ENCODE measurements at places on chromosomes 4 and X.
A peak's percentile ranks its signal among the peaks of the same experiment; 100 is the strongest.

- no peak for DNase-seq
Measured at GRCh38 chrX:31435592-31435991, 363.8 kb upstream of the FTHL17 start.

- no peak for DNase-seq
Measured at GRCh38 chr4:153781280-153781679, 7.6 kb downstream of the SFRP2 start.

DNA sequence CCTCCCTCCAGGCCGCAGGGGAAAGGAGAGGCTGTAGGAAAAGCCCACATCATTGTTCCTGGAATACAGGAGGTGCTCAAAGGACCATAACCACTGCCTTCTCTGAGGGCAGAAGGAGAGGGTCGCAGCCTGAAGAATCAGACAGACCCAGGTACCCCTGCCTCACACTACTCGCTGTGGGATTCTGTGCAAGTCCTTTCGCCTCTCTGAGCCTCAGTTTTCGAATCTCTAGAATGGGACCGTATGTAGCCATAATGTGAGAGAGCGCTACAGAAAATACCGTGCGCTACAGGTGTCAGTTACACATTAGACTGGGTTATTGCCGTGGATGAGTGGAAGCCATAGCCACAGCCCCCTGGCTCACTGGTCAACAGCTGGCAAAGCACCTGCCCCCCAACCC is 78.2 kb upstream of the PSAPL1 start:
- no peak for DNase-seq

GRCh38 chr4:48116582-48116981 is 17.5 kb downstream of the TXK start:
- DNase-seq, result no peak

DNA sequence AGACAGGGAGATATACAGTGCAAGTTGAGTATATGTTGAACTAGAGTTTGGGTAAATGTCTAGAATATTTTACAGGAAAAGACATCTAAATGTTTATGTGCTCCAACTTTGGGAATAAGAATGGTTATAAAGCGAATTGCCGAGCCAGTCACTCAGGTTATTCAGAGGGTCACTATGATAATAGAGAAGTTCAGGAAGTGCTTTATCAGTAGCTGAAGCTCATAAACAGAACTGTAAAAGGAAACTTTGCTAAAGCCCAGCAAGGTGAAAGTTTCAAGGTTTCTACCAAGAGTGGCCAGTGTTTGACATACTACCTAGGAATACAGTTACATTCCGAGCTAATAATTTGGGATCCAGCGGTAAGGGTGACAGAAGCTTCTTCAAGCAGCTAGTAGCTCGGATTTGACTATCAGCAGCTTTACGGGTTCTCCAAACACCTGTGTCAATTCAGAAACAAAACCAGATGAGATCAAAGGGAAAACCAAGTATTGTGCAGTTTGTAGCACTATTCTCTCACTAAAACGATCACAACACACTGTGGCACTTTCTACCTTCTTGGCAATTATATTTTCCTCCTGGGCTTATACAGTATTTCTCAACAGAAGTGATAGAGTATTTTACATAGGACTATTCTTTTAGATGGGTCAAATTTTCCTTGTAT is 17.2 kb upstream of the BCLAF3 start:
- DNase-seq, result no peak

- no peak for DNase-seq
Measured at GRCh38 chrX:49879656-49880277, 483 bp downstream of the USP27X start.

GRCh38 chrX:19790829-19791228 is 96.6 kb downstream of the SH3KBP1 start:
- DNase-seq, result no peak

- DNase-seq, result no peak
Measured at GRCh38 chr4:163858515-163858914, 364.0 kb downstream of the TMA16 start.

DNA sequence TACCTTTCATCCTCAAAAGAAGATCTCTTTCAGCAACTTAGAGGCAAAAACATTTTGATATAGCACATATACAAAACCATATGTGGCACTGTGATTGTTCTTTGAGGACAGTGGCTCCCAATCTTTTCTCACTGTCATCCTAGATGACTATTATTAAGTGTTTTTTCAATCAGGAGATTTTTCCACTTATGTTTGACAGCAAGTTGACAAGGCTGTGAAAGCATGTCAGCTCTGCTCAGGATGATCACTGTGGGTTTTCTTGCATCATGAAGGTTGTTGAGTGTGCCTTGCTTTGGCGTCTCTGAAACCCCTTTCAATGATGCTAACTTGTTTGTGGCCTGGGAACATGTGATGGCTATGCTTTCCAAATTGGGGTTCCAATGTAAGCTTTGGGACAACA is 20.2 kb upstream of the NSUN7 start:
- no peak for DNase-seq

DNA sequence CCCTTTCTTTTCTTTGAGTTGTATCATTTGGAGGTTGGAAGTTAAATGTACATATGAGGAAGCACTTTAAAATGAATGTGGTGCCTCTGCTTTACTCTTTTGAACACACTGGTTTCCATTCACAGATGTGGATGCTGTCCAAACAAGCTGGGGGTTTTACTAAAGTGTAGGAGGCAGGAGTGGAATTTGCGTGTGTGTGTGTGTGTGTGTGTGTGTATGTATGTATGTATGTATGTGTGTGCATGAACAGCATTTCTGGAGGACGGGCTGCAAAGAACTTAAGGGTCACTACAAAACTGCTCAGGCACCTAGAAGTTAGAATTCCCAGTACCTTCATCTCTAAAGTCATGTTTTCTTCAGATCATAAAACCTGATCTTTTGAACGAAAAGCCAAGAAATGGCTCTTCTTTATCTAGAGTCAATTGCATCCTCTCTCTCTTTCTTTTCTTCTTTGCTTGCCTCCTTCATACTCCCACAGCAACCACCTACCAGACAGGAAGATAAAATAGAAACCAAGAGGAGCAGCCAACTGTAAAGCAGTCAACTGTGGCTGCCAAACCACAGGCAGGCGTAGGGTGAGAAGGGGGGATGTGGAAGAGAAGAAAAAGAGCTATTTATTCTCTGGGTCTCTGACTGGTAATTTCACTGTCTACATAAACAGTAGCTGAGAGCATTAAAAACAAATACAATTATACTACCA is 177.0 kb upstream of the RASGEF1B start:
- DNase-seq, result no peak

- no peak for DNase-seq
Measured at GRCh38 chr4:70496231-70496630, 22.1 kb upstream of the AMTN start.

- no peak for DNase-seq
Measured at GRCh38 chr4:38926896-38927295, 59.3 kb downstream of the FAM114A1 start.

DNA sequence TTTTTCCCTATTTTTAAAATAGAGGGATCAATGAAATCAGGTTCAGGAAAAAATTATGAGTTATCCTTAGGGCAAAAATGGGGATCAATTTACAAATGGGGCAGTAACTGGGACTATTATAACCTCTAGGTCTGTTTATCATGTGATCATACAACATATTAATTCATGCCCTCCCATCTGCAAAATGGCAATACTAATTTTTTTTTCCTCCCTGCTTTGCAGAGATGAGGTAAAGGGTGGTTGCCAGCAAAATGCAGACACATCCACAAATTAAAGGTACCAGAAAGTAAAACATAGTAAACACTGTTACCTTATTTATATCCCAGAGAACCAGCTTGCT is 467 bp downstream of the HSD17B11 start:
- no peak for DNase-seq

GRCh38 chr4:151806511-151806927 is 45.7 kb upstream of the GATB start:
- DNase-seq, result no peak

DNA sequence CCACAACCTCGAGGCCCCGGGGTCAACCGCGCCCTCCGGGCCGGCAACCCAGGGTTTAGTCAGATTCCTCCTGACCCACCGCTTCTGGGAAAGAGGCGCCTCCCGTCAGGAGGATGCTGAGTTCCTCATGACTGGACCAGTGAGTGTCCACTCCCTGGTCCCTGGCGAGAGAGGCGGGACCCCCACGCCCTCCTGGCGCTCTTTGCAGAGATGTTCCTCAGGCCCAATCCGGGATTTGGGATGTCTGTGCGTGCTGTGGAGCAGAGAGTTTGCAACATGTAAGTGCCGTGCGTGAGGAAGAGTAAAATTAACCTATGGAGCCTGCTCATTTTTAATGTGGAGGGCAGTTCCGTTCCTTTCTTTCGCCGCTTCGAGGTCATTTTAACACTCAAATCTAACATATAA is 824 bp upstream of the UGDH start:
- DNase-seq, result no peak

GRCh38 chr4:87524456-87524855 is 4.7 kb downstream of the SPARCL1 start:
- DNase-seq, result no peak

DNA sequence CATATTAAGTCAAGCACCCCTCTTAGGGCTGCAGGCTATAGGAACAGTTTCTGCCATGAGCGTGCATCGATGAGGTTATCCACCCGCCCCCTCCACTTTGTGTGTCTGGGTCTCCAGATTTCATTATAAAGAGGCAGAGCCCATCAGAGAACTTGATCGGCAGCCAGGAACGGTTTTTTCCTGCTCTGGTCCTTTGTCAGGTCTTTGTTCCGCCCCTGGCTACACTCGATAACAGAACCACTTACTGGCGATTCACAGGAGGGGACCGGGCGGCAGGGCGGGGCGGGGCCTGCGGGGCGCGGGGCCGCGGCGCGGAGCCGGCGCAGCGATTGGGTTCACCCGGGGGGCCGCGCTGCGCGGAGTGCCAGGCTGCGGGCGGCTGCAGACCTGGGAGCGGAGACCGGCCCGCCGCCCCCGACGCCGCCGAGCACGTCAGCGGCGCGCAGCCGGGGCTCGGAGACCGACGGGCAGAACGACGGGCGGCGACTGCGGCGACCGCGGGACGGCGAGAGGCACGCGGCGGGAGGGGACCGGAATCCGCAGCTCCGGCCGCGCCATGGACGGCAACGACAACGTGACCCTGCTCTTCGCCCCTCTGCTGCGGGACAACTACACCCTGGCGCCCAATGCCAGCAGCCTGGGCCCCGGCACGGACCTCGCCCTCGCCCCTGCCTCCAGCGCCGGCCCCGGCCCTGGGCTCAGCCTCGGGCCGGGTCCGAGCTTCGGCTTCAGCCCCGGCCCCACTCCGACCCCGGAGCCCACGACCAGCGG is at the start of gene SLC10A4:
Gene SLC10A4 (plus strand): TSS at position 338 of the 771 bp plus-strand sequence. CDS start 219 bp downstream, at position 557.
- peak; percentile 12 for DNase-seq

GRCh38 chrX:123184219-123184865 is at the start of gene GRIA3:
GRIA3 (plus strand) TSS chrX:123184278; CDS start chrX:123184536, 258 bp downstream.
- no peak for DNase-seq

- DNase-seq, result no peak
Measured at GRCh38 chr4:133777661-133778060, 423.9 kb downstream of the PABPC4L start.

DNA sequence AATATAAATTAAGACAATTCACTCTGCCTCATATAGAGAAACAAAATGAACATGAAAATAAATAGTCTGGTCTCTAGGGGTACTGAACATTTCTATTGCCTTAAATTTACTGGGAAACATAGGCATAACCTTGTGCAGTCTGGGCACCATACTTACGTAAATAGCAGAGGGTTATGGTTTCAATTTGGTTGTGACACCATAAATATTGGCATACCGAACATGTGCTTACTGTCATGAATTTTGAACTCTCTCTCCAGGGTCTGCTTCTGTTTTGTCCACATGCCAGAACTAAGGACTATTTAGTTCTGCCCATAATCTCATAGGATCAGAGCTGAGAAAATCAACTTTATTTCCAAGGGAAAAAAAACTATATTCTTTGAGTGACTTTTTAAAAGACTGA is 17.6 kb downstream of the PDGFC start:
- no peak for DNase-seq

DNA sequence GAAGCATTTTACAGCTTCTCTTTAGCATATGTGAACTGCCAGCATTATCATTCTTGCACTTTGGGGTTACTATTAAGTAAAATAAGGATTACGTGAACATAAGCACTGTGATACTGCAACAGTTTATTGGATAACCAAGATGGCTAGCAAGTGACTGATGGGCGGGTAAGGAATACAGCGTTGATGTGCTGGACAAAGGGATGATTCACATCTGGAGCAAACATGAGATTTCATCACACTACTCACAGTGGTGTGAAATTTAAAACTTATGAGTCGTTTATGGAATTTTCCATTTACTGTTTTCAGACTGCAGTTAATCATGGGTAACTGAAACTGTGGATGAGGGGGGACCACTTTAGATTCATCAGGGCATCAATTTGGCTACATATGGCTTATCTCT is 16.0 kb downstream of the NBDY start:
- DNase-seq, result no peak

DNA sequence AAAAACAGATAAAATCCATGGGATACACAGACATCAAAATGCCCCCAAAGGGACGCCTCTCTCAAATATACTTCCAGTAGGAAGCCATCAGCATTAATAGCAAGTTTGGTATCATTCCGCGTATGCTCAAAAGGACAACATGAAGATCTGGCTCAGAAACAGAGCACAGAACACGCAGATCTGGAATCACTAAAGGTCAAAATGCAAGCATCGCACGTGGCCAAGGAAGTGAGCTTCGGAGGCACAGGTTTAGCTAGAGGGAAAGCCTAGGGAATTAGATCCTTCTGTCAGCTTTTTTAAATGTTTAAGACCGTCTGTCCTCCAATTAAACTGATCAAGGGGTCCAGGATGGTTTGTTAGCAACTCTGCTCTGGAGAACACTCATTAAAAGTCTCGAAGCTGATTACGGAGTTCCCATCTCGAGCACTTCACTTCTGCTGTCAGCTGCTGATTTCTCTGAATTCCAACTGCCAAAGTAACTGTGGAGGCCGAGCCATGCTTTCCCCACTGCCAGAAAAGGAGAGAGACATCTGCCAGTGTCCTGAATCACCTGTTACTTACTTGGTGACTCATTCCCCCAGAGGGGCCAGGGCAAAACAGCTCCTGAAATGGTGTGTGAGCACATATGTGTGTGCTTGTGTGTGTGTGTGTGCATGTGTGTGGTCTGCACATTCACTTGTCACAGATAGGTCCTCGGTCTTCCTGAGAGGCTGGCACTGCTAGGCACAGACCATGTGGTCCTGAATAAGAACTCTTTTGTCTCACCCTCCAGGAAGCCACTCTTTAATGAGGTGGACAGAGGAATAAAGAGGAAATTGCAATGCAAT is 177.7 kb upstream of the PPARGC1A start:
- peak; percentile 47 for DNase-seq

DNA sequence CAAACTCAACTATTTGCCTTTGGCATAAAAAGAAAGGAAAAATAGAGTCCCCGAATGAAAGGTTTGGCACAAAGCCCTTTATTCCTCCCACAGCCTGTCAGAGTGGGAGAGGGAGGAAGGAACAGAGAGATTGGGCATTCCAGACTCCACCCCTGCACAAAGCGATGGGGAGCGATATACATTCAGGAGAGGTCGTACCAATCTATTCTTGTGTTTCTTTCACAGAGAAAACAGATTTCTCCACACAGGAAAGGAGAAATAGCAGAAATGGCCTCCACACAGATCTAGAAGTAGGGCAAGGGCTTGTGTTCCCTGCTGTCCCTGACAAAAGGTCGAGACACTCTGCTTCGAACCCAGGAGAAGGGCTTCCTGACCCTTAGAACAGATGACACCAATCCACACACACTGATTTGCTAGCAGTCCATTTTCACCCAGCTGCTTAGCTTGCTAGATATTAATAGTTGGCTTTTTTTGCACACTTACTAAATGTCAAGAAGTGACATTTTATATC is 197.4 kb downstream of the MAML3 start:
- DNase-seq, result no peak

- peak; percentile 32 for DNase-seq
Measured at GRCh38 chr4:101019941-101020401, 327.4 kb downstream of the PPP3CA start.

GRCh38 chr4:47482326-47482725 is 2.7 kb upstream of the ATP10D start:
- no peak for DNase-seq

- DNase-seq, result no peak
Measured at GRCh38 chr4:16056681-16057385, 27.0 kb downstream of the PROM1 start.
